Brain microvascular endothelial cell (primary cell): ENCODE measurements at places on chromosomes 16 and 17.

- no peak for DNase-seq
These were observed 872 bp downstream of the ELMO3 start for GRCh38 chr16:67199808-67200198.

- DNase-seq: no peak
These were observed 31.1 kb downstream of the CDH1 start for GRCh38 chr16:68768175-68768574.

GRCh38 chr16:76373998-76374397, 96.8 kb downstream of the CNTNAP4 start:
- no peak for DNase-seq

GRCh38 chr16:6427621-6428020, 905.0 kb upstream of the RBFOX1 start:
- DNase-seq: no peak

DNA sequence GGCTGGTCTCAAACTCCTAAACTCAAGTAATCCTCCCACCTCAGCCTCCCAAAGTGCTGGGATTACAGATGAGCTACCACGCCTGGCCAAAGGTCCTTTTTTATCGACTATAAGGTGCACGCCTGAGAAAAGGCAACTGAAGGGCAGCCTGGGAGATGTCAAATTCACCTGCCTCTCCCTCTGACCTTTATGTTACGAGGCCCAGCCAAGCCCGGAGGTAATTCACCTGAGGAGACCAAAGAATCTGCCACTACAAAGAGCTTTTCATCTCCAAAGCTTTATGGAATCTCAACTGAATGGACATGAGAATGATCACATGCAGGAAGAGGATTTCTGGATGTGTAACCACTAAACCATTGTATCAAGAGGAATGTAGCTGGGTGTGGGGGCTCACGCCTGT, 37.2 kb downstream of the LYRM1 start:
- no peak for DNase-seq

- DNase-seq: peak; percentile 46
These were observed 34.7 kb upstream of the POLR3E start for GRCh38 chr16:22262460-22262859.

DNA sequence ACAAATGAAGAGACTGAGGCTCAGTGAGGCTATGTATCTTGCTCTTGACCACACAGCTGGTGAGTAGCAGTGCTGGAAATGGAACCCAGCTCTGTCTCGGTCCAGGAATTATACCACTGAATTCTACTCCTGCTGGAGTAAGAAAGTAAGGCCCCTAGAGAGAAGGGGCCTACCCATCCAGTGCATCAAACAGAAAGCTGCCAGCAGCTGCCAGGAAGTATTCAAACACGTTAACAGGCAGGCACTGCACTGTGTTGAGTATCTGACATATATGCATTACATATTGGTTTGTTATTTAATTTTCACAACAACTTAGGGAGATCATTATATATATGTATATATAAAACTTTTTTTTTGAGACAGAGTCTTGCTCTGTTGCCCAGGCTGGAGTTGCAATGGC, 4.0 kb downstream of the ARL5C start:
- DNase-seq: no peak

- DNase-seq: no peak
These were observed 231.2 kb downstream of the CPPED1 start for GRCh38 chr16:12572316-12572985.

DNA sequence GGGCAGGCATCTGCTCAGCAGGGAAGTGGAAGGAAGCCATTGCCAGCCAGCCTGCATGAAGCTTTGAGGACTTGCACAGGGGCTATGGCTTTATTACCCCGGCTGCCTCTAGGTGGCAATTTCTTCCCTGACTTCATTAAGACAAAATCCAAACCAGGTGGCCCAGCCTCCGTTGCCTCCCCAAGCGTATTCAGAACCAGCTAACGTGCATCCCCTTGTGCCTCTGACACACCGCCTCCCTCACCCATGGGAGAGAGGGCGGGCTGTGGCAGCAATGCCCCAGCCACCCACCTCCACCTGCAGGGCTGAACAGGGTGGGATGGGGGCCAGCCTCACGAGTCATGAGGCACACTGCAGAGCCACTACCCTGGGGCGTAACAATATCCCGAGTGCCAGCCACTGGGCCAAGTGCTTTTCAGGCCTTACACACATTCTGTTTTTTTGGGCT, 6.8 kb downstream of the KIFC3 start:
- DNase-seq: no peak

DNA sequence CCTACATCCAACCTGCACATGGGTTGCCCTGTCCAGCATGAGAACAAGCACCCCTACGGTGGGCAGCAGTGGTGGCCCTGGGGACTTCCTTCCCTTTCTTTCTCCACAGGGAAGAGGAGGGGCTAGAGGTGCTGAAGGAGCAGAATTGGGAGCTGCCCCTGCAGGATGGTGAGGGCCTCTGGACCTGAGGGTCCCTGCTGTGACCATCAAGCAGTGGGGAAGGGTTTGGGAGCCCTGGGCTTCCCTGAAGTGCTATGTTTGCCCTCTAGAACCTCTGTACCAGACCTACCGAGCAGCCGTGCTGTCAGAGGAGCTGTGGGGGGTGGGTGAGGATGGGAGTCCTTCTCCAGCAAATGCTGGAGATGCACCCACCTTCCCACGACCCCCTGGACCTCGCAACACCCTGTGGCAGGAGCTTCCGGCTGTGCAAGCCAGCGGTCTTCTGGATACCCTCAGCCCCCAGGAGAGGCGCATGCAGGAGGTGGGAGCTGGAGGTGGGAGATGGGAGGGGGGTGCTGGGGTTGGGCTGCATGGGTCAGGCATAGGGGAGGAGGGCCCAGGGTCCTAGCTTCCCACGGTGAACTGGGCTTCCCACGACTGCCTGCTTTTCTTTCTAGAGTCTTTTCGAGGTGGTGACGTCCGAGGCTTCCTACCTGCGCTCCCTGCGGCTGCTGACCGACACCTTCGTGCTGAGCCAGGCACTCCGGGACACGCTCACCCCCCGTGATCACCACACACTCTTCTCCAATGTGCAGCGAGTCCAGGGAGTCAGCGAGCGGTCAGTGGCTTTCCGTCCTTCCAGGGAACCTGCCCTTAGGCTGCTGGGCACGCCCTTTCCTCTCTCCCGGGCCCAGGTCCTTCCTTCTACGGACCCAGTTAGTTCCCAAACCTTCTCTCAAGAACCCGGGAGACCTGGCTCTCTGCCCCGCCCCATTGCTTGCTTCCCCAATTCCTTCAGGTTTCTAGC, 5.0 kb downstream of the ARHGEF15 start:
- no peak for DNase-seq

GRCh38 chr17:77392376-77393273, 251.9 kb downstream of the SEC14L1 start:
- no peak for DNase-seq

- DNase-seq: no peak
These were observed 156.4 kb upstream of the FOXF1 start for GRCh38 chr16:86353948-86354347.

DNA sequence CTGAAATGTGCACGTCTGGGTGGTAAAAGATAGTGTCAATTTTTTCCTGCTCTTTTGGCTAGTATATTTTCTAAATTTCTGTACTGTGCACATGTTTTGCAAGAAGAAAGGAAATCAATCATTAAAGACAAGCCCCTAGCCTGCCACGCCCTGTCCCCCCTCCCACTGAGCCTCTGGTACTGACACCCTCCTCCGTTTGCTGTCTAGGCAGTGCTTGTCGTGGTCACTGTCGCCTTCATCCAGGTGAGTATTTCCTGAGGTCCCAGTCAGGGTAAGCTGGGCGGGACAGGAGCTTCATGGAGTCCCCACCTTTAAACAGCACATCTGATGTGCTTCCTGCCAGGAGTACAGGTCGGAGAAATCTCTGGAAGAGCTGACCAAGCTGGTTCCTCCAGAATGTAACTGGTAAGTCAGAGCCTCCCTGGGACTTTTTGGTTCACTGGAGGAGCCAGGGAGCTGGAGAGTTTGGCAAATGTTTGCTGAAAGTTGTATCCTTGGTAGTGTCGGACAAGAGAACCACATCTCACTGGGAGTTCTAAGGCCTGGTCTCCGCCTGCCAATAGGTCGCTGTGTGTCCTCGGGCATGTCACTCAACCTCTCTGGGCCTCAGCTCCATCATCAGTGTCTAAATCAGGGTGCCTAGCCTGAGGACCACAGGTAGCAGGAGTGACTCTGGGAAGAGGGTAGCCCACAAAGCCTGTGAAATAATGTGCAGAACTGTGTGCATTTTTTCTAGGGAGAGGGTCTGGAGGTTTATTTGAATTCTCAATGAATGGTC, 42.2 kb downstream of the ATP2C2 start:
- DNase-seq: no peak

DNA sequence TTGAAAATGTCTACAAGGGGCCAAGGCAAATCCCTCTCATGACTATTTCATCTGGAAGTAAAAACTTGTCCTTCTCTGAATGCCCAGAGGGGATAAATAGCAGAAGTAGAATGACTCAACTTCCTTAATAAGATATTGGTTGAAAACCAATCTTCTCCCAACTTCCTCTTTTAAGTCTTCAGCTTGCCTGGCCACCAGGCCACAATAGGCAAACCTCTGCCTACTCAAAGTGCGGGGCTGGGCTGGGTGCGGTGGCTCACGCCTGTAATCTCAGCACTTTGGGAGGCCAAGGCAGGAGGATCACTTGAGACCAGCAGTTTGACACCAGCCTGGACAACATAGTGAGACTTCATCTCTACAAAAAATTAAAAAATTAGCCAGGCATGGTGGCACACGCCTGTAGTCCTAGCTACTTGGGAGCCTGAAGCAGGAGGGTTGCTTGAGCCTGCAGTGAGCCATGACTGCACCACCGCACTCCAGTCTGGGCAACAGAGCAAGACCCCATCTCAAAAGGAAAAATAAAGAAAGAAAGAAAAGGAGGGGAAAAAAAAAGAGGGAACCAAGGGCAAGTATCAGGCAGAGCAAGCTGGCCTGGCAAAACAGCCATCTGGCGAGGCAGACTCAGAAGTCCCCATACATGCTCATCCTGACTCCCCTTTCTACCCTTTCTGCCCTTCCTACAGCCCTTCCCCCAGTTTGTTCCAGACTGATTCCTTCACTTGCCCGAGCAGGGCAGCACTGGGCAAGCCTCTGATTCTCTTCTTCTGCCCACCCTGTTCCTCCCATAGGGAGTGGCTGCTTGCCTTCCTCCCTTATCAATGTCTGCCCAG, 20.6 kb downstream of the MAP3K14 start:
- no peak for DNase-seq
